ENCODE measurements at places on chromosomes 1 and 21. TPM values are rescaled to one million over a fixed set of nuclear protein-coding genes. Genes with fewer than 3 reads are reported as not detected.

NES gene
- 1.2 TPM for total RNA-seq

MUTYH gene
- total RNA-seq, result 6.3 TPM

PTAFR gene
- 0.23 TPM for total RNA-seq

POLR3C gene
- total RNA-seq, result 34.2 TPM

EXTL2 gene
- 9.4 TPM for total RNA-seq

FBXO28 gene
- total RNA-seq, result 26.5 TPM

PEAR1 gene
- 9.7 TPM for total RNA-seq

WNT4 gene
- 0.67 TPM for total RNA-seq

PTGFRN gene
- total RNA-seq, result 15.5 TPM

DMRTA2 gene
- 0.16 TPM for total RNA-seq

DYNLT4 gene
- 0.64 TPM for total RNA-seq

LAMB3 gene
- total RNA-seq, result 20.2 TPM

ANKRD34A gene
- 0.07 TPM for total RNA-seq

ST6GALNAC5 gene
- total RNA-seq, result not detected

TMEM52 gene
- total RNA-seq, result 0.39 TPM

ZNF593OS gene
- total RNA-seq, result 0.36 TPM

FABP3 gene
- not detected for total RNA-seq

TPM3 gene
- 459 TPM for total RNA-seq

SIM2 gene
- 11.7 TPM for total RNA-seq

MFAP2 gene
- total RNA-seq, result 0.21 TPM

VWA5B1 gene
- total RNA-seq, result not detected

RGS13 gene
- total RNA-seq, result not detected

FCRL5 gene
- not detected for total RNA-seq

KIAA0319L gene
- 15.4 TPM for total RNA-seq

LAD1 gene
- 0.70 TPM for total RNA-seq

TMEM79 gene
- total RNA-seq, result 7.7 TPM

TGFB2 gene
- 23.5 TPM for total RNA-seq

ZSWIM5 gene
- 0.81 TPM for total RNA-seq

ST6GALNAC3 gene
- 0.75 TPM for total RNA-seq

Data from A549 treated with RU486 at 1 μM for 4 hours (cell line).